ENCODE measurements at places on chromosomes 5 and 9. TPM values are rescaled to one million over a fixed set of nuclear protein-coding genes. Genes with fewer than 3 reads are reported as not detected.

C5orf52 gene
- total RNA-seq = not detected

PIP5KL1 gene
- 8.6 TPM for total RNA-seq

MCTP1 gene
- total RNA-seq = 5.0 TPM

SREK1IP1 gene
- total RNA-seq = 17.5 TPM

BOD1 gene
- 46.3 TPM for total RNA-seq

ZNF462 gene
- 25.8 TPM for total RNA-seq

SEMA6A gene
- total RNA-seq = 27.8 TPM
